ENCODE measurements at places on chromosomes 4 and X.

GRCh38 chr4:186651181-186651603, 72.5 kb downstream of the FAT1 start:
- DNase-seq: no peak

DNA sequence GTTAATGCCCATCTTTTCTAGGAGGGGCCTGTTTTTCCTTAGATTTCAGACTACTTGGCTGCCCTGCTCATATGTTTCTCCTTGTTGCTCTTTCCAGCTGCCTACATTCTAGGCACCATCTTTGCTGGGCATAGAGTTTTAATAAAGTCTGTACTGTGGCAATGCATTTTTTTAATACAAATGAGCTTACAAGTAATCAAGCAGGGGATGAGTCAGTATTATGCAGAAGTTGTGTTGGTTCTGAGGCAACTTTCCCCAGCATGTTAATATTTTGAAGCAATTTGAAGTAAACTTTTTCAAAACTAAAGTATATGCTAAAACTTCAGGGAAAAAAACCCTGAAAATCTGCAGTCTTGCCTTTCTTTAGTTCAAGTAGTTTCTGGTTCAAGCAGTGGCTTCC, 372.0 kb upstream of the GATB start:
- no peak for DNase-seq

- peak; percentile 86 for DNase-seq
Observed at GRCh38 chrX:48937054-48937907, 18.5 kb upstream of the PIM2 start.

DNA sequence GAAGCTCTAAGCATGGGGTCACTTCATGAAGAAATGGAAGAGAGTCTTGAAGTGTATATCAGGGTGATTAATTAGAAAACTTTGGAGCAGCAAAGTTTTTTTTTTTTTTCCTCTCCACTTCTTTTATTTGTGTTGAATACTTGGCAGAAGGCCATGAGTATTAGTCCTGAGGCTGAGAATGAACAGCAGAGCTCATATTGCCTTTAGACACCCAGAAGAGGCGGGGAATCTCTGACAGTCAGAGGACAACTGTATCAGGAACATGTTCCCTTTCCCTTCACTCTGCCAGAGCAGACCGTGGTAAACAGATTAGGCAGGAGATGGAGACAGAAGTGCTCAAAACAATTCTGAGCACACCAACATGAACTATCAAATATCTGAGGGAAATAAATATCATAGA, 300.9 kb downstream of the FAM47A start:
- DNase-seq: no peak

Measured in NAMALWA (cell line).